Caco-2 (cell line): ENCODE measurements at places on chromosomes 4 and X.

DNA sequence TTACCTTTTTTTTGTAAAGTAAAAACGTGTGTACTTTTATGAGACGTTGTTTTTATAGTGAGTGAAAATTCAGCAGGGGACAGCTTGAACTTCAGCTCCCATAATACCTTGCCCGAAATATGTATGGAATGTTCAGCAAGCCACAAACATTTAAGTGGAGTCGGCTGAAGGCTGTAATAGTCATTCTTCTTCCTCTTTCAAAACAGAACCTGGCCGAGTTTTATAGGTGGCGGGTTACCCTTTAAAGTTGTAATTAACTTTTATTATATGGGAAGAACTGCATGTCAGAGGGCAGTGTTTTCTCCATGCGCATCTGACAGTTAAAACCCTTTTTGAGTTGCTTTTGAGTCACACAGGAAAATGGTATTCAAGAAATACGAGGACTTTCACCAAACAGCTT lies 50.7 kb downstream of the CLDN34 start:
- DNase-seq = peak; percentile 58

DNA sequence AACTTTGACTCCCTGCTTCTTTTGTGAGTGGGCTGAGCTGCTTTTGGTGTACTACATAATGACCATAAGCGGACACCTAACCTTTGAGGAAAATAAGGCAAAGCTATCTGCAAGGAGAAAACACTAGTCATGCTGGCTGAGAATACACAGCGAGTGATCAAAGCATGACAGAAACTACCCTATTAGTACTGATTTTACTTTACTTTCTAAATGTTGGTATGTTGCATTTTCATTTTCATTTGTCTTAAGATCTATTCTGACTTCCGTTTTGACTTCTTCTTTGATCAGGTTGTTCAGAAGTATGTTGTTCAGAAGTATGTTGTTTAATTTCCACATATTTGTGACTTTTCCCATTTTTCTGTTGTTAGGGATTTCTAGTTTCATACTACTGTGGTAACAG lies 361.1 kb downstream of the TRAM1L1 start:
- DNase-seq = no peak

DNA sequence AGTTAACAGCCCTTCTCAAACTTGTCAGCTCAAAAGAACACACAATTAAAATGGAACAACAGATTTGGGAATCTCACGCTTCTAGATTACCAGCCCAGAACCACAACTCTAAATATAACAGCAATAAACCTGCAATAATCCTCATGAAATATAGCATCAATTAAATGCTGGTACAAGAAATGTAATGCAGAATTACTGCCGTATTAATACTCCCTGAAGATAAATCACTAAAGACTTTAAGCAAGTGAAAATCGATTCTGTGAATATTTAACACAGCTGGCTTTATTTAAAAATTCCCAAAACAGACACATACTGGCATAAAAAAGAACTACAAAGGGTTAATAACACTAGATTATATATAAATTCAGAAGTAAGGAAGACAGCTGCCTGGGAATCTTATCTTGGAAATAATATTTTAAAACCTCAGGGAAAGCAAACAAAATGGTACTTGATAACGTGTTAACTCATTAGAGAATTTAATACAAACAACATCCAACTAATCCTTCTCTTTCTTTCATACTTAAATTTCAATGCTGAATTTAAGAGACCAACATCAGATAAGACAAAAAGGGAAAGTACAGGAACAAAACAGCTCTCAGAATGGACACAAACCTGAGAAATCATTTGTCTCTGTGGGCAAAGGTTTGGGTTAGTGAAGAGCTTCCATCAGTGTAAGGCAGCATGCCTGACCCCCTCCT lies 34.7 kb downstream of the APBB2 start:
- no peak for DNase-seq

DNA sequence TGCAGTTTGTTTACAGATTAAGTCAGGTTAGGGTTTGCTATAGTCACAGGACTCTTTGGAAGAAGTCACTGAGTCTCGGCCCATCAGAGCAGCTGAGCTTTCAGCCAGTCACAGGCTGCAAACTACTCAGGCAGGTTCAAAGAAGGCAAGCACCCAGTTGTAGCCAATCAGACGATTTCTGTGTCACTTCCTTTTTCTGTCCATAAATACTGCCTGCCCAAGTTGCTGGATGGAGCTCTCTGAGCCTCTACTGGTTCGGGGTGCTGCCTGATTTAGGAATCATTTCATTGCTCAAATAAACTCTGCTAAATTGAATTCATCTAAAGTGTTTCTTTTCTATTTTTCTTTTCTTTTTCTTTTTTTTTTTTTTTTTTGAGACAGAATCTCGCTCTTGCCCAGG lies 7.3 kb upstream of the SH3BP2 start:
- DNase-seq = no peak

- DNase-seq = no peak
Measured at GRCh38 chrX:46770000-46770816, 11.3 kb upstream of the SLC9A7 start.

DNA sequence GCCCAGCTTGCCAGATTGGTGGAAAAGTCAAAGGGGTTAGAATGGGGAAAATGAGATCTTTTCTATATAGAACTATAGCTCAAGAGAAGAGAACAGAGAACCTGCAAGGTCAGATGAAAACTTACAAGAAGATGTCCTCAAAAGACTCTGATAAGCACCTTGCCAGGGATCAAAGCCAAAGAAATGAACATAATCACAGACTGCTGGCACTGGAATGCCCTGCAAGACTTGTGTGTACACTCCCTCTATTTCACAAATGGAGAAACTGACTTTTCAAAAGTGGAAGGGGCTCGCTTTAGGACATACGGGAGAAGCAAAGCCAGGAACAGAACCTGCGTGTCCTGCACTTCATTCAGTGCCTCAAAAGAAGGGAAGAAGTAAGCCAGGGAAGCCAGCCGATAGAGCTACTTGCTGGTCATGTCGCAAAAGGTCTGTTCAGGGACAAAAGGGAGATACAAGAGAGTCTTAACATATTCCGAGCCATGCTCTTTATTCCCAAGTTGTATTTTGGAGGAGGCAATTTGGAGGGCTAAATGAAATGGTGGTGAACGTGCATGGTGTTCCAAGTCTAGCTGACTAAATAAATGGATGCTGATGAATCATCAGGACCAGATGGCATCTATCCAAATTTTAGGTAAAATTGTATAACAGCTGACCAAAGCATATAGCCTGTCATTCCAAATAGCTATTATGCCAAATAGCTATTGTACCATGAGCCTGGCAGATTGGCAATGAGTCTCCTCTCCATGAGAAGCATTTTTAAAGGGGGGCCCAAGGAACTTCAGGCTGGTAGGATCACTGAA lies 175.6 kb upstream of the GPC4 start:
- DNase-seq = no peak

DNA sequence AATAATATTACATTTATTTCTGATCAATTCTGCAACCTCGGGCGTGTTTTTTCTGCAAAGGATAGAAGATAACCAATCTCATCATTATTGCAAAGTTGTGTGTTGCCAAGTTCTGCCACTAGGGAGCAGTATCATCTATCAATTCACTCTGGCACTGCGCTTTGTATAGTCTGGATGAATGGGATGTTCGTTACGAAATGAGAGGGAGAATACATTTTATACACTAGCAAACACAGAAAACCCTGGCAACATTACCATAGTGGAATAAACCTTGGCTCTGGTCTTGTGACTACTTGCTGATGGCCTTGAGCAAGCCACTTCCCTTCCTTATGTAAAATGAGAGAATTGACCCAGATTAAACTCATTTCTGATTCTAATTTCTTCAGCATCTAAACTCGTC lies 97.5 kb upstream of the ZNF518B start:
- peak; percentile 70 for DNase-seq

- peak; percentile 68 for DNase-seq
Measured at GRCh38 chrX:7090641-7091040, 56.9 kb upstream of the STS start.

DNA sequence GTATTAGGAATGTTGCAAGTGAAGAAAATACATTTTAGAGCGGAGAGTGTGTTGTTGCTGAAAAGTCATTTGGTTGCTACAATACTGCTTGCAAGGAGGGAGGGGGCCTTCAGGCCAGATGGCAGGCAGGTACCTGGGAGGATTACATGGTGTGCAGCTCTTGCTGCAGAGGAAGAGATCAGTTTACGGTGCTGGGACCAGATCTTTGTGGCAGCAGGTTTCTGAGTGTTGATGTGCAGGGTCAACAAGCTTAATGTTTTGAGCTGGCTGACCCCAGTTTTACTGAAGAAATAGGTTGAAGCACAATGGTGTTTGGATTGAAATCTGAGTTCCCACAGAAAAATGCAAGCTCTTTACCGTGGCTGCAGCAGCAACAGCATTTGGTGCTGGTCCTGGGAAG lies 96.4 kb upstream of the DDIT4L start:
- no peak for DNase-seq

DNA sequence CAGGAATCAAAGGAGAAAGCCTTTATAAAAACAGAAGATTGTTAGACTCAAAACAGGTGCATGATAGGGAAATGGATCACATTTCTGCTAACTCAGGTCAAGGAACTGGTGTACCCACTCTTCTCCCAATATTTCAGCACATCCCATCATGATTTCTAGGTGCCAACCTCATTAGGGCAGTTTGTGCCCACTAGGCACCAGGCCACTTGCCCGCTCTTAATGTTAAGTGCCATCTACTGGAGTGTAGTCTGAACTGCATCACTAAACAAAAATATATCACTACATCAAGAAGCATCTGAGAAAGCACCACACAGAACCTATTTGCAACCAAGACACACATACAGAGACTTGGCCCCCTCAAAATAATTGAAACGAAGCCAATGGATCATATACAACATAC lies 140.4 kb upstream of the GRID2 start:
- no peak for DNase-seq

GRCh38 chr4:166324321-166324720 lies 451.3 kb downstream of the TLL1 start:
- peak; percentile 64 for DNase-seq

DNA sequence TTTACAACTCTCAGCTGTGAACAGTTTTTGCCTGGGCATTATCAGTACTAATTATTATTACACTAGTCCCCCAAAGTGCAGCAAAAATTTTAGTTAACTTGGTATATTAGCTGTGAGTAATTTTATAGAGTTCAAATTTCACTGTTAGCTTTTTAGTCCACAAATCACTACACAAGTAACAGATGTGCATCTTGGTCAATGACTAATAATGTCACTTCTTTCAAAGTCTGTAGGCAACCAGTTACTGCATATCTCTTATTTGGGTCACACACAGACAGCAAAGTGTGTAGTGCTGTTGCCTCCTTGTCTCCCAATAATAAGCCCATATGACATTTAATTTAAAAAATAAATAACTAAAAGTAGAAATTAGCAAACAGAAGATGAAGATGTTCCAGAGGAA lies 159.9 kb downstream of the SCFD2 start:
- DNase-seq = no peak

DNA sequence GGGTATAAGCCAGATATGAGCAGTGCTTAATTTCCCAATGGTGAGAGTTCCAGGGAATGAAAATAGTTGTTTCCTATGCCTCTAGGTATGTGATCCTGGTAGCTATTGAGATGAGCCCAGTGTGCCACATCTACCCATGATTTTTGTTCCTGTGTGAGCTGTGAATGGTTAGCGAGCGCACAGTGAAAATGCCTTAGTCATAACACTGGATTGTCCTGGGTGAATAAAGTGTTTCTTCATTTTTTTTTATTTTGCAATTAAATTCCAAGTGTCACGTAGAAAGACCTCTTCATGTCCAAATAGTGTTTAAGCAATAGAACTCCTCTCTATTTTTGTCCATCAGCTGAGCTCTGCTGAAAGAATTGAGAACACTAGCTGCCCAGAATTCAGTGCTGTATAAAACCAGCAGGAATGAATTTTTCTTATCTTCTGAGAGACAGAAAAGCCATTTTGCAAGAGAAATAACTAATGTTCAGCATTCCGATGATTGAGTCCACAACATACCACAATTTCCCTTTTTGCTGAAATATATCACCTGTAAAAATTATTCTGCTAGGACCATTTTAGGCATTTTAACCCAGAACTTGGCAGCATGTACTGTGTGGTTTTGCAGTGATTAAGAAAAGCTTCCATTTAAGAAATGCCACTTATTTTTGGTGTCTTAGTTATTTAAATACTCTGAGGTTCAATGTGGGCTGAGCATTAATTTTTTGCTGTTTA lies 5.6 kb downstream of the MAOA start:
- no peak for DNase-seq

DNA sequence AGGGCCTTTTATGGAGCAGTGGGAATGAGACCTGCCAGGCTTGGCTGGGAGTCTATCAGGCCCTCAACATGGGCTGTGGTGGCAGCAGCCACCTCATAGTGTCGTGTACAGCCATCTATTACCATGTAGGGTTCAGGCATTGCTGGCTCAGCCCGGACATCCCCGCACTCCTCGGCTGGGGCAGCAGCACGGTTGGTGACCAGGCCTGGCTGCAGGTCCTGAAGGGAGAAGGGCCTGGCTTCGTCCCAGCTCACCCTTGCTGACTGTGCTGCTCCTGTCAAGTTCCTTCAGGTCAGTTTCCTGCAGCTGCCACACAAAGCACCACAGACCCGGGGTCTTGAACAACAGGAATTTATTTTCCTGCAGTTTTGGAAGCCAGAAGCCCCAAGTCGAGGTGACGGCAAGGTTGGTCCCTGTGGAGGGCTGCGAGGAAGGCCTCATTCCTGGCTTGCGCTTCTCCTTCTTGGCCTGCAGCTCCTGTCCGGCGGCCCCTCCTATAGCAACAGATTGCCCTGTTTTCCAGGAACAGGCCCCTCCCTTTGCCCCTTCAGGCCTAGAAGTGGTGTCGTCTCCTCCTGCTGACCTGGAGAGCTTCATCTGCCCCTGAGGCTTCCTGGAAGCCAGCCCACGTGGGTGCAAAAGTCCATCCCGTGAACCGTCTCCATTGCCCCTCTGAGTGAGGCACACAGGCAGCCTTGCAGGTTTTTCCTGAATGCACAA lies 25.2 kb upstream of the SORCS2 start:
- peak; percentile 18 for DNase-seq

DNA sequence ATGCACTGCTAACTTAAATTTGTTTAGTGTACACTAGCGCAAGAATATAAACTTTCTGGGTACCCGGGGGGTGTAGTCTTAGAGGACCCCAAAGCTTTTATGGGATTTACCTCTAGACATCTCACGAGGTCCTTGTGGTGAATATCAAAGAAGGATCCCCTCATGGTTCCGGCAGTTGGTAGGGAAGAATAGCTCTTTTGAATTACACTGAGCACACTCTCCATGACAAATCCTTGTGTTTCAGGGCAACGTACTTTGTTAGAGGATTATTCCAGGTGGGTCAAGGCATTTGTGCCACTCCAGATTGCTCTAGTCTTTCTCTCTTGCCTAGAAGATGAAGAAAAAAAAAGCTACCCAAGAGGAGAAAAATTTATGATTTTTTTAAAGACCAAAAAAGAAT lies 387.6 kb downstream of the PDHA2 start:
- no peak for DNase-seq

GRCh38 chr4:28890949-28891775 lies 1829.0 kb upstream of the PCDH7 start:
- DNase-seq = no peak

DNA sequence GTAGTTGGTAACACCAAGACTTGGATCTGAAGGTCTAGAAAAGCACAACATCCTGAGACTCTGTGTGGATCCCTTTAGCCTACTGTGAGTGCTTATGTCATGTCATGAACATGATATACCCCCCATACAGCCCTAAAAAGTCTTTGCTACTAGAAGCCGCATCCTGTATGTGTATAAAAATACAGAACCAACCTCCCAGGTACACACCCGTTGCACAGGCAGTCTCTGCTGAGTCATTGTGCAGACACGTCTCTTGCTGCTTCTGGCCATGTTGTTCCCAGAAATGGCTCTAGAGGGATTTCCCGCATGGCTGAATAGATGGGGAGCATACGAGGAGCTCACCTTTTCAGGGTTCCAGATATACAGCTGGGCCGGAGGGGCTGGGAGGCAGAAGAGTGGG lies 93.3 kb downstream of the MAMLD1 start:
- no peak for DNase-seq

GRCh38 chr4:83546786-83547185 lies 10.9 kb downstream of the GPAT3 start:
- no peak for DNase-seq
